ENCODE measurements at places on chromosomes 3 and 15.
A peak's percentile ranks its signal among the peaks of the same experiment; 100 is the strongest.

DNA sequence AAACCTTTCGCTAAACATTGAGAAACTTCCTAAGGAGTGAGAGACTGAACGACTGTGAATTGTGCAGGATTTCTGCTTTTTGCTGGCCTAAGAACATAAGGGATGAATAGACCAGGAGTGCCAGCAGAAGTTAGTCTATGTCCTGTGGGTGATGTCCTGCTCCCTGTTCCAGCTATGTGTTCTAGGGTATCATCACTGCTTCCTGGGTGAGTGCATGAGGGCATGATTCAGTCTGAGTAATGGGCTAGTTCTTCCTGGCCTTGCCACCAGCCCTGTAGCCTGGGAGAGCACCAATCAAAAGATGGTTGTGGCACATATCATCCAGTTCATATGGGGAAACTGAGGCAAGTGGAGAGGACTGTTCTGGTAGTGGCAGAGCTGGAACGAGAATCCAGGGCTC, 153.9 kb upstream of the TPM1 start:
- DNase-seq = no peak

- DNase-seq = no peak
Observed at GRCh38 chr3:157868946-157869345, 237.3 kb downstream of the SHOX2 start.

DNA sequence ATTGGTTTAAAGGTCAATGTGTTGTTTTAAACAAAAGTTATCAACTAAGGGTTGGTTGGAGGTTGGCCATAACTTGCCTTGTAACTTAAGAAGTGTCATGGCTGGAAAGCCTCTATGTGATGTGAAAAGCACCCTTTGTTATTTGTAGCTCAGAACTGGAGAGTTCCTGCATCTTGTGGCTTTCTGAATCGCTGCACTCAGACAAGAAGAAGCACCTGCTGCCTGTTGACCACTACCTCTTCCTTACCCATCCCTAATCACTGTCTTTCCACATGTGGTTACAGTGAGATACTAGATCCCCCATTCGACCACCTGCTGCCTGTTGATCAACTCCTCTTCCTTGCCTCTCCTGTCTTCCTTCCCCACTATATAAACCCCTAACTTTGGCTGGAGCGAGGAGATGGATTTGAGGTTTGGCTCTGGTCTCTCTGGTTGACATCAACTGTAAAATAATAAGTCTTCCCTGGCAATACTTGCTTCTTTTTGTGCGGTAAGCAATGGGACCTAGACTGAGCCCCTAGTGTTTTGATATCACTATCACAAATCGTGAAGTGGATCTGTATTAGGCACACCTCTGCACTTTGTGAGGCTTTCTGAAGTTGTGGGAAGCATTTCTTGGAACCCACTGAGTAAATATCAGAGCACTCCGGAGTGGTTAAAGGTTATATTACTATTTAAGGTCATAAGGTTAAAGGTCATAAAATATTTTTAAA, 13.8 kb downstream of the RPL39L start:
- no peak for DNase-seq

- no peak for DNase-seq
Observed at GRCh38 chr3:20914310-20914709, 728.3 kb upstream of the SGO1 start.

DNA sequence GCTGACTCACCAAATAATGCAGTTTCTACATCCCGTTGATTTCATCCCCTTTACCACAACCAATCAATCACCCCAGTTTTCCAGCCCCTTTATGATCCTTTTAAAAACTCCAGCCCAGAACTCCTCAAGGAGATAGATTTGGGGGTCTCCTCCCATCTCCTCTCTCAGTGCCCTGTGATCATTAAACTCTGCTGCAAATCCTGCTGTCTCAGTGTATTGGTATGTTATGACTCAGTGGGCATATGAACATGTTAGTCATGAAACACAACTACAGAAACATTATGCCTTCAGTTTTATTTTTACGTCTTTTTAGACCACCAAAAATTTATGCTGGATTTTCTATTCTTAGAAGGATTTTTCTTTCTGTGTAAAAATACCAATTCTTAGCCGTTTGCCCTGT, 213.7 kb downstream of the DIPK2A start:
- no peak for DNase-seq

GRCh38 chr15:25053000-25053815, 98.4 kb downstream of the SNRPN start:
- DNase-seq = no peak

GRCh38 chr3:10599444-10599843, 94.1 kb upstream of the ATP2B2 start:
- DNase-seq = no peak

- no peak for DNase-seq
Observed at GRCh38 chr15:27268923-27269322, 297.9 kb downstream of the GABRG3 start.

DNA sequence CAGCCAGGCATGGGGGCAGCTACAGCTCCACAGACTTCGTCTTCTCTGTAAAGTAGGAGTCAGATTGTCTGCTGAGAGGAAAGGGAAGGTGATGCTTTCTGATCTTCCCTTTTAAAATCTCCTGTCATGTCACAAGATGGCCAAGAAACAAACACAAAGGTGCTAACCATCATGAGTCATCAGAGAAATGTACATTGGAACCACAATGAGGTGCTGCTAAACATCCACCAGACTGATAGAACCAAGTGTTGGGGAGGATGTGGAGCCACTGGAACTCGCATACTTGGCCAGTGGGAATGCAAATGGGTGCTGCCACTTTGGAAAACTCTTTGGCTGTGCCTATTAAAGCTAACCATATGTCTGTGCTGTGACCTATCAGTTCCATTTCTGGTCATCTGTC, 268.8 kb downstream of the SLCO3A1 start:
- DNase-seq = no peak

GRCh38 chr15:83971992-83972391, 263.6 kb upstream of the GOLGA6L4 start:
- DNase-seq = no peak

- DNase-seq = no peak
Observed at GRCh38 chr3:149902498-149903139, 68.1 kb downstream of the PFN2 start.

DNA sequence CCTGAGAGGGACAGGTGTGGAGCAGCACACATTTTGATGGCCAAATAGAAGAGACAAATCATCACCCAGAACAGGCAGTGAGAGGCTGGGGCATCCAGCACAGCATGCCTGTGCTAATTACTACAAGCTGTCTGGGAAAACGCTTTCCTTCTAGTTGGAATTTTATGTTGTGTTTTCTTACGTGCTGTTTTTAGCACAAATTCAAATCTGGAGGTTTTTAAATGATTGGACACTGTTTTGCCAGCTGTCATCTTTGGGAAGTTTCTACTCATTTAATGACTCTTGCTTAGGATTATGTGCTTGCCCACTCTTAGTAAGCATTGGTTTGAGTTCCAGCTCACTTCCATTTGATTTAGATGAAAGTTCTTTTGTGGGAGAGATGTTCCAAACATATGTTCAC, 43.5 kb downstream of the EAF1 start:
- no peak for DNase-seq

- DNase-seq = no peak
Observed at GRCh38 chr3:188259191-188259590, 105.2 kb downstream of the LPP start.

- DNase-seq = peak; percentile 70
Observed at GRCh38 chr3:157128771-157129681, 30.9 kb downstream of the CCNL1 start.

GRCh38 chr3:86738684-86739083, 252.3 kb downstream of the VGLL3 start:
- DNase-seq = no peak

DNA sequence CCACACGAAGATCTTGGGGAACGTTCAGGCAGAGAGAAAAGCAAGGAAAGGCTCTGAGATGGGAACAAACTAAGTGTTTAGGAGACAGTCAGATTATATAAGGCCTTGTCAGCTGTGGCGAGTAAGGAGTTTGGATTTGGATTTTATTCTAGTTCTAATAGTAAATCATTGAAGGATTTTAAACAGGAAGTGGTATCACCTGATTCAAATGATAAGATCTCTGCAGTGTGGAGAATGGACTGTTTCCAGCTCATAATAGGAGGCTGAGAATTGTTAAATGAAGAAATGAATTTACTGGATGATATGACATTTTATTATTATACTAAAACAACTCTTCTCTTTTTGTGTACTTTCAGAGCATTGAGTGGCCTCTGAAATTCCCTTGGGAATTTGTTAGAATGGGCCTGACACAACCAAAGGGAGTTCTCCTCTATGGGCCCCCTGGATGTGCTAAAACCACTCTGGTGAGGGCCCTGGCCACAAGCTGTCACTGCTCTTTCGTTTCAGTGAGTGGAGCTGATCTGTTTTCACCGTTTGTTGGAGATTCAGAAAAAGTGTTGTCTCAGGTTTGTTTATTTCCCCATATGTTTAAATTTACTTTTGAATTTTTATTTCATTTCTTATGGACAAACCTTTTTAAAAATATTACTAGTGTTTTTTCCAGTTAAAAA, 36.0 kb upstream of the GATM start:
- DNase-seq = no peak

DNA sequence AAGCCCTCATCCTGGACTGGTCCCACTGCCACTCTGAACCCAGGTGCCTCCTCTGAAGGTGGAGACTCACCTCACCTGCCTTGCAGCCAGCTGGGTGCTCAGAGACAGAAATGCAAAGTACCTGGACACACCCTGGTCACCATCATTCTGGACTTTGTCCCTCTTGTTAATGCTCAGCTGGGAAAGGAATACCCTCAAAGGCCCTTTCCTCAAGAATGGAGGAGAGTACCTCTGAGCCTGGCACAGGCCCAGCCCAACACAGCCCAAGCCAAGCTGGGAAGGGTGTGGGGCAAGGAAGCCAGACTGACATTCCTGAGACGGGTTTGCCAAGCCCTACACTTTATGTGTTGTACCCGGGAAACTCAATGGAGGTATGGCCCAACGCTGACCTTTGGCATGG, 983 bp upstream of the ALAS1 start:
- DNase-seq = no peak

GRCh38 chr3:185958626-185959025, 20.8 kb upstream of the TRA2B start:
- DNase-seq = no peak

- DNase-seq = no peak
Observed at GRCh38 chr3:54917862-54918261, 10.0 kb downstream of the LRTM1 start.

- DNase-seq = no peak
Observed at GRCh38 chr3:97957617-97958311, 14.5 kb downstream of the RIOX2 start.

GRCh38 chr15:88403351-88403791, 63.8 kb downstream of the MRPL46 start:
- DNase-seq = no peak

- no peak for DNase-seq
Observed at GRCh38 chr15:78069052-78069414, 8.5 kb downstream of the TBC1D2B start.

DNA sequence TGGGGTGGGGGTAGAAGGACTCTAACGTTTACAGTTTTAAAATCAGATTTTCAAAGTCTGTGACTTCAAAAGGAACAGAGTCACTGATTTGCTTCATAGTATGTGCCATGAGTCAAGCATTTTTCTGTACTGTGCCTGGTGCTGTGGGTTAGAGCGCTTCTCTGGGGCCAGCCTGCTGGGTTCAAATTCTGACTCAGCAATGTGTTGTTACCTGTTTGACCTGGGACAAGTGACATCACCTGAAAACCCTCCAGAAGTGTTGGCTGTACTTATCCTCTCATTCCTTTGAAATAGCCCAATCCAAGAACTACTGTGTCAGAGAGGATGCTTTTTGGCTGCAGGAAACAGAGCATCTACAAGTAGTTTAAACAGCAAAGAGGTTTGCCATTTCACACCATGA, 101.7 kb downstream of the LSM3 start:
- DNase-seq = no peak

DNA sequence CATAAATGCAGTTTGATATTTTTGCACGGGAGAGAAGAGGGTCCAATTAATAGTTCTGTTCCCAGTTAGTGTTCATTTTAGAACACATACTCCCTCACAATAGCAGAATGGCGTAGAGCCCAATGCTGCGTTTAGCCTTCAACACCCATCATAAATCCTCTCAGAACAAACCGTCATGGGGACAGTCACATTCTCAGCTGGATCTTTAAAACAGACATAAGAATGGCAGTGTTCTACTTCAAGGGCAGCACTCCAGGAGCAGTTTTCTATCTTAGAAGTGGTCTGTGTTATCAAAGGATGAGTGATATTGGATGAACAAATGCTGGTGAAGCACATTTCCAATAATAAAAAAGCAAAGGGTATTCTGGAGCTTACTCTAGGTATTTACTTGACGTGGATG, 230.5 kb downstream of the PDZRN3 start:
- DNase-seq = no peak

GRCh38 chr15:66839506-66840112, 137.6 kb downstream of the SMAD6 start:
- DNase-seq = no peak

DNA sequence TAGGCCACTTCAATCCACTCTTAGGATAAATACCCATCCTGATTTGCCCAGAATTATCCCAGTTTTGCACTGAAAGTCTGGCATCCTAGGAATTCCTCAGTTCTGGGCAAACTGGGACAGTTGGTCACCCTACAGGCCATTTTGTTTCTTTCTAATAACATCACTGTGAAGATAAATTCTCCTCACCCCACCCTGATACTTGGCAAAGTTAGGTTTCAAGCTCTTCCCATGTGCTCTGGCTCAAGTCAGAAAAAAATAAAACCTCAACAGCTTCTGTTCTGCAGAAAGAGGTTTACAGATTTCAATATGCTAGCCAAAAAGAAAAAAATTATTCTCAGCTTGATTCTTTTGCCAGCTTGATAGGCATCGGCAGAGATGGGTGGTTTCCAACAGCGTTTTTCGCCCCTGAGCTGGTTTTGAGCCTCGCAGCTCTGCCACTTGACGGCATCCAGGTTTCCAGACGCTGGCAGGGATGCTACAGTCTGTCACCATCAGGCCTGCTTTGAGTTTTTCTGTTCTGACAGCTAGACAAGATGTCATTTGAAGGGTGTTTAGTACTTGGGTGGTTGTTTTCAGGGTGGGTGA, 171.4 kb downstream of the SSR3 start:
- DNase-seq = no peak

- no peak for DNase-seq
Observed at GRCh38 chr3:111506435-111506834, 35.6 kb upstream of the CD96 start.

- DNase-seq = no peak
Observed at GRCh38 chr15:78179906-78180305, 30.7 kb downstream of the IDH3A start.

DNA sequence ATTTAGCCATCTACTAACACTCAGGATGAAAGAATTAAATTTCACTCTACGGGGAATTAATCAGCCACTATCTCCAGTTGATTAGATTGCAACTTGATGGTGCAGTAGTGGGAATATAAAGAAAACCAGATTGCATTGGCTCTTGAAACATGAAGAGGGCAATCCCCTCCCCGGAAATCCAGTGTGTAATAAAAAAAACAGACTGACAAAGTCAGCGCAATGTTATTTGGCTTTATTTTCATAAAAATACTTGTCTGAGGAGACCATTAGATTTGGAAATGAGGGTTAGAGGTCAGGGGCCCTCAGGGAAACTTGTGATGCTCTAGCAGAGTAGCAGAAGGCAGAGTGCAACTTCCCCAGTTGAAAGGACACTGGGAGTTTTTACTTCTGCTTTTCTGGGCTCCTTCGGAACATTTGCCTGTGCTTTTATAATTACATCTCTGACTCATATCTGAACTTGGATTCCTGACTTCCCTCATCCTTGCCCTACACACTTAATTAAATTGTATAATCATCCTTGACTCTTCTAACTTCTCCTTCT, 326.8 kb downstream of the TUSC7 start:
- DNase-seq = peak; percentile 3

Data from natural killer cell (primary cell).